ENCODE measurements at places on chromosomes 4 and X. TPM values are rescaled to one million over a fixed set of nuclear protein-coding genes. Genes with fewer than 3 reads are reported as not detected.

DNA sequence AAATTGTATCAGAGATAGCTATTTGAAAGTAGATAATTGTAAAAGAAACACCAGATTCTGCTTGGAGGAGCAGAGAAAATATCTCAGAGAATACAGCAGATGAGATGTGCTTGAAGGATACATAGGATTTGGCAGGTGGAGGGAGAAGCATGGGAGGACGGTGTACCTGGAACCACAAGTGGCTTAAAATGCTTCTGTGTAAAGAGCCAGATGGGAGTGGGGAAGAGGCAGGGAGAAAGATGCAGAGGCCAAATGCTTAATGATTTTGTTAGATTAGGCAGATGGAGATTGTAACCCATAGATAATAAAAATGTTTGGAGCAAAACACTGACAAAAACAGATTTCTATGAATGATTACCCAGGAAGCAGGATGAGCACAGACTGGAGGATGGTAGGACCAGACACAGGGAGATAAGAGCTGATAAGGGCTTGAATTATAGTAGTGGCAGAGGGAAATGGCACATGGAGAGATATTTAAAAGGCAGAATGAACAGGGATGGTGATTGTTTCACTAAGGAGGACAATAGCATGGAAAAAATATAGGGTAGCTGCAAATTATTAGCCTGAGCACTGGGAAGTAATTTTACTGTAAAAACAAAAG lies 145.7 kb upstream of the TBC1D9 start:
- no peak for DNase-seq
- no peaks in the 10 kb centered on the region for H3K4me1 ChIP-seq
- no peak overlapping the region for H3K27ac ChIP-seq
- no peaks in the 10 kb centered on the region for H3K36me3 ChIP-seq
- no peaks in the 10 kb centered on the region for H3K27me3 ChIP-seq
- no peak overlapping the region for H3K4me3 ChIP-seq

TCEAL6 gene
- polyA plus RNA-seq = not detected

ERAS gene
- not detected for polyA plus RNA-seq

TMEM154 gene
- 0.12 TPM for polyA plus RNA-seq

DNA sequence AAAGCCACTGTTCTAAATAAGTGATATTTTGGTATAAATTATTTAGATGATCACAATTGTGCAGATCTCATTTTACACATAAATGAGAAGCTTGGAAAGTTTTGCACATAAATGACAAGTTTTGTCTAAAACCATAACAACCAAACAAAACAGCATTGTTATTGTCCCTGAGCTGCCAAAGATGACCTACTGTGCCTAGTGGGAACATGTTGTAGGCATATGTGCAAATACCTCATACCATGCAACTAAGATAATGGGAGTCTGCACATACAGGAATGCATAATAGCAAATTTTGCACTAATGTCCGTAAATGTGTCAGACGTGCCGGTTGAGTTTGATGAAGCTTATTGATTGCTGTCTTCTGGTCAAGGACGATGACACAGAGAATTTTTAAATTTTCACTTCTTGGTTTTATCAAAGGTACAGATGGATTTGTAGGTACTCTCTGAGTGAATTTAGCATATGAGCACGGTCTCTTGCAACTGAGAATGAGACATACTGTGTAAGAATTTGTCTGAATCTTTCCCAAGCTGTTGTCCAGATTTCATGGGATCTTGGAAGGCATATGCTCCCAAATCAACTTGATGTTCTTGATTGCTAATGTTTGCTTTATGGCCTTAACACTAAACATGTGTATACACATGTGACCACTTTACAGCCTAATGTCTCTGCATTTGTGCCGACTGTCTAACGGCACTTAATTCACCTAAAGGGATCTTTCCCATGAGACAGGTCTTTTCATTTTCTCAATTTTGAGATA lies 1133.5 kb downstream of the FAT4 start:
- no peaks in the 10 kb centered on the region for H3K4me1 ChIP-seq
- no peaks in the 10 kb centered on the region for H3K36me3 ChIP-seq
- no peak for DNase-seq
- H3K4me3 ChIP-seq = no peak overlapping the region

DNA sequence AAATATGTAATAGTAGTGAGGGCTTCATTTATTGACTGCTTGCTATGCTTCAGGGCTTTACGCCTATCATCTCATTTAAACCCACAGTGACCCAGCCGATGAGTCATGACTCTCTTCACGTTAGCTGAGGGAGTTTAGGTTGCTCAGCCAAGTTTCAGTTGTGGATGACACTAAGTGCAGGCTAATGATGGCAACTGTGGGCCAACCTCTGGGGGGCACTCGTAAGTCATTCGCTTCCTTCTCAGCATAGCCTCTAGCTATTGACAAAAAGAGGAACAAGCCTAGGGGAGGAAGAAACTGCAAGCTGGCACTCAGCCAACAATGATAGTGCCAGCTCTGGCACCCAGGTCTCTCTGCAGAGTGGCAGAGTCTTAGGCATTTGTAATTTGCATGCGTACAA lies 325.0 kb downstream of the ARHGAP10 start:
- no peaks in the 10 kb centered on the region for H3K27me3 ChIP-seq
- no peak overlapping the region for H3K4me3 ChIP-seq
- H3K4me1 ChIP-seq = peaks cover 6% of the 10 kb centered on the region
- H3K27ac ChIP-seq = no peak overlapping the region

GRCh38 chr4:188032170-188032569 lies 36.6 kb downstream of the ZFP42 start:
- H3K4me1 ChIP-seq = no peaks in the 10 kb centered on the region
- no peaks in the 10 kb centered on the region for H3K36me3 ChIP-seq
- no peak for DNase-seq
- H3K4me3 ChIP-seq = no peak overlapping the region
- H3K27ac ChIP-seq = no peak overlapping the region

- DNase-seq = peak; percentile 17
- 0 out of 2 replicates have a peak, but pooled peaks cover 3% of the 10 kb centered on the region for H3K4me1 ChIP-seq
- no peaks in the 10 kb centered on the region for H3K36me3 ChIP-seq
These were observed 97.8 kb downstream of the TMEM47 start for GRCh38 chrX:34559325-34559724.

GRCh38 chr4:166293556-166293955 lies 420.5 kb downstream of the TLL1 start:
- no peak for DNase-seq
- H3K4me1 ChIP-seq = no peaks in the 10 kb centered on the region
- H3K27me3 ChIP-seq = no peaks in the 10 kb centered on the region
- no peak overlapping the region for H3K4me3 ChIP-seq
- no peak overlapping the region for H3K27ac ChIP-seq

MAGED4 gene
- polyA plus RNA-seq = 51.7 TPM

Data from IMR-90 (cell line).